Activated T-cell treated with anti-CD3 and anti-CD28 coated beads for 24 hours (primary cell): ENCODE measurements at places on chromosomes 1 and 21.

DNA sequence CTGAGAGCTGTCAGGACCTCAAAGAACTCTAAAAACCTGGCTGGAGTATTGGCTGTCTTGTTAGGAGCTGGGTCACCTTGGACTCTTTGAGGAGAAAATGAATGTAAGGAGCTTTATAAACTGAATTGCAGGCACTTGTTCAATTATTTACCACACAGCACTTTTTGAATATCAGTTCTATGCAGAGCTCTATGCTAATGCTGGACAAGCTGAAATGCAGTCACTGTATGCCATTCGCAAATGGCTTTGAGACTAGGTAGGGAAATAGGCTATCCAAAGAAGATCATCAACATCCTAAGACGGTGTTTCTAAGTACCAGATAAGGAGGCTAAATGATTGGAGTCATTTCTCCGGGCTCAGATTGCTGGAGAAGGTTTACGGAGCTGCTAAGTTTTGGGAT is 333.5 kb downstream of the SIPA1L2 start:
- DNase-seq, result no peak

- DNase-seq, result no peak
These were observed 52.1 kb upstream of the DIPK1A start for GRCh38 chr1:93013145-93014065.

- no peak for DNase-seq
These were observed 5.2 kb downstream of the IFI6 start for GRCh38 chr1:27666791-27667254.

- DNase-seq, result no peak
These were observed 55.5 kb upstream of the PSEN2 start for GRCh38 chr1:226814751-226815537.

GRCh38 chr1:213295860-213296259 is 244.8 kb downstream of the RPS6KC1 start:
- no peak for DNase-seq

GRCh38 chr1:117834416-117834815 is 95.0 kb downstream of the GDAP2 start:
- no peak for DNase-seq

DNA sequence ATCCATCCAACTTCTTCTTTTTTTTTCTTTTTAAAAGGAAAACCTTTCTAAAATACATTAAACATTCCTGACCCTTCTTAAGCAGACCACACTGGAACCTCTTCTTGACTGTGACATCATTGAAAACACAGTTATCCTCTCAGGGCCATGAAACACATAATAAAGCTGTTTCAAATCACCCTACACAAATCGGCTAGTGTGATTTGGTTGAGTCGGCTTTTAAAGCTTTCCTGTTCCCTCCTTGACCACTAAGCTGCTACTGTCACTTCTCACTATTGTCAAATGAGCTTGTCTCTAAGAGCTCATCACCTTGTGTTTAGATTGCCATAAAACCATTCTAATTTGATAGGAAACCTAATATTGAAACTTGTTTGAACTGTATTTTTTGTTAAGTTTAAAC is 5.9 kb downstream of the USP24 start:
- DNase-seq, result no peak

- DNase-seq, result no peak
These were observed 2.2 kb downstream of the ELOA start for GRCh38 chr1:23745515-23745914.

GRCh38 chr1:91608876-91609275 is 108.2 kb downstream of the CDC7 start:
- no peak for DNase-seq

- DNase-seq, result no peak
These were observed 5.2 kb downstream of the SLC2A1 start for GRCh38 chr1:42953182-42954180.

DNA sequence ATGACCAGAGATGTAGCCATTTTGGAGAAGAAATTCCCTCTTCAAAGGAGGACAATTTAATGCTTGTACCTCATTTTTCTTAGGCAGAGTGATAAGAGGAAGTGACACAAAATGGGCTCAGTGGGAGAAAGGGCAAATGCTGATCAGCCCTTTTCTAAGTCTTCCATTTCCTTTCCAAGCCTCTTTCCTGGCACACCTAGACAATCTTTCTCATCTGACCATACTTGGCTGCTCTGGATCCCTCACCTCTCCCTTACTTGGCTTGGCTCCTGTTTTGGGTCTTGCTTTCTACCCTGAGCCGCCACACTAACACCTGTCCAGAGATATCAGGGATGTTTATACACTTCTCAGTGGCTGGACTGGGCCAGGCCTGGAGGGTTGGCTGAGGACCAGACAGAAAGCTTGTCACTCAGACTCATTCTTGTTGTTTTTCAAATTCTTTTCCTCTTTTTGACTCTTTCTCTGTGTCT is 13.1 kb downstream of the TXNIP start:
- no peak for DNase-seq

GRCh38 chr1:217542837-217543236 is 88.1 kb downstream of the GPATCH2 start:
- DNase-seq, result no peak

- no peak for DNase-seq
These were observed 118.7 kb upstream of the KIF26B start for GRCh38 chr1:245036102-245036501.

DNA sequence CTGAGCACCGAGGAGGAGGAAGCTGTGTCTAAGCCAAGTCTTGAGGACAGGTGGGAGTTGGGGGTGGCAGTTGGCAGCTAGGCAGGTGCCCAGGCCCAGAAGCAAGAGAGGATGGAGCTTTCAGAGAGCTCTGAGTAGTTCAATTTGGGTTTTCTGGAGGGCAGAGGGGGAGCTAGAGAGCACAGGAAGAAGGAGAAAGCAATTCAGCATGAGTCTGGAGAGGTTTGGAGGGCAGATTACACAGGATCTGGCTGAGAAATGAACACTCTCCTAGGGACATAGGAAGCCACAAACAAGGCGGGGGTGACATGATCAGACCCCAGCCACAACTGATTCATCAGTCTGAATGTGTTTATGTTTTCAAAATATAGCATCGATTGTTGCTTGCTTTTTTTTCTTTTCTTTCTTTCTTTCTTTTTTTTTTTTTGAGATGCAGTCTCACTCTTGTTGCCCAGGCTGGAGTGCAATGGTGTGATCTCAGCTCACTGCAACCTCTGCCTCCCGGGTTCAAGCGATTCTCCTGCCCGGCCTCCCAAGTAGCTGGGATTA is 23.8 kb downstream of the PTPRF start:
- DNase-seq, result no peak

DNA sequence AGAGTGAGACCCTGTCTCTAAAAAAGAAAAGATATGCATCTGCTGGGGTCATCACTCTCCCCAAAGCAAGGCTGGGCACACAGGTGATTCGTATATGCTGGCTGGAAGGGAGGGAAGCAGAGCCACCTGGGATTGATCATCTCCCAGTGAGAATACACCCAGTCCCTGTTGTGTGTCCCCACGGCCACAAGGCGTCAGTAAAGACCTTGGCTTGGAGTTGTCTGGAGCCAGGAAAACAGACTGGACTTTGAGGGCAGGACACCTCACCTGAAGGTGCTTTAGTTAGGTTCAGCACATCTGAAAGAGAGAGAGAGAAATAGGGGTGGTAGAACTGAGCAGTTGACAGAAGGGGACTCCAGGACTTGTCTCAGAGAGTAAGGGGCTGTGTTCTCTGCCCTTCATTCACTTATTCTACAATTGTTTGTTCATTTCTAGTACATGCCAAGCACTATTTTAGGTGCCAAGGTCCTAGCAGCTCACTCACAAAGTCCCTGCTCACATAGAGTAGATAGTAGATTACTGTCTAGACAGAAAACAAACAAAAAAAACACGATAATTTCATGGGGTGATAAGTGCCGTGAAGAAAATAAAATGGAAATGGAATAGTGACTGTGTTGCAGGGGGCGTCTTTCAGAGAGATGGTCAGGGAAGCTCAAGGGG is 13.5 kb downstream of the CITED4 start:
- no peak for DNase-seq

DNA sequence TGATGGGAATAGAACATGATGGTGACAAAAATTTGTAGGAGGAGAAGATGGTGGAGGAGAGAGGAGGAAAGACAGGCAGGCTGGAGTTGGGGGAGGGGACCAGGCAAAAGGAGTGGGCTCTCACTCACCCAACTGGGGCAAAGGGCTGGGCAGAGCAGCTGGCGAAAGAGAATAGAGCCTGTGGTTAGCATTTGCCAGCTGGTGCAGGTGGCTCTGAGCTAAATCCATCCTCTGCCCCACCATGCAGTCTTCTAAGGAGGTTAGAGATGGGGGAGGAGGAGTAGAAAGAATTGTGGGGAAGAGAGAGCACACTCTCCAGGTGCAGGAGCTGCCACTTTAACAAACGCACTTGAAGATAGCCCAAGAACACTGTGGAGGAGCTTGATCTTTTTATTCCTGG is 27.6 kb upstream of the SLAMF1 start:
- DNase-seq, result no peak

DNA sequence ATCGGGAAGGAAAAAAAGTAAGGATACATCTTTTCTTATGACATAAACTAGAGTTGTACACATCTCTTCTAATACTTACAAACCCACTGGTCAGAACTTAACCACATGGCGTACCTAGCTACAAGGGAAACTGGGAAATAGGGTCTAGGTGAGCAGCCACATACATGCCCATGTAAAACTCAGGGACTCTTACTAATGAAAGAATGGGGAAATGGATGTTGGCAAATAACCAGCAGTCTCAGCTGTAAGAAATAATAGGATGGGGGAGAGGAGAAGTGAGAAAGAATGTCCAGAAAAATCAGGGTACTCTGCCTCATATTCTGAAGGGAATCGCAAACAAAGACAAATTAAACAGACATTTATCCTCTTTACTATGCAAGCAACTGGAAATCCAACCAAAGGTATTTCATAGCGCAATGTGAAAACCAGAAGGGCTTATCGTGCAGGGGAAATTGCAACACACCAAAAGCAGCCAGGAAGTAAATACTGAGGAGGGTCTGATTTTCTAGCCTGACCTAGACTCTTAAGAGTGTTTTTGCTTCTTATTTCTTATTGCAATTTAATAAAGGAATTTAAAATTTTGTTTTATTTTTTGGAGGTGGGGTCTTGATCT is 17.5 kb downstream of the GTF2B start:
- no peak for DNase-seq

GRCh38 chr1:162159515-162159914 is 90.0 kb downstream of the NOS1AP start:
- no peak for DNase-seq

GRCh38 chr1:164296172-164296571 is 262.8 kb upstream of the PBX1 start:
- DNase-seq, result no peak

DNA sequence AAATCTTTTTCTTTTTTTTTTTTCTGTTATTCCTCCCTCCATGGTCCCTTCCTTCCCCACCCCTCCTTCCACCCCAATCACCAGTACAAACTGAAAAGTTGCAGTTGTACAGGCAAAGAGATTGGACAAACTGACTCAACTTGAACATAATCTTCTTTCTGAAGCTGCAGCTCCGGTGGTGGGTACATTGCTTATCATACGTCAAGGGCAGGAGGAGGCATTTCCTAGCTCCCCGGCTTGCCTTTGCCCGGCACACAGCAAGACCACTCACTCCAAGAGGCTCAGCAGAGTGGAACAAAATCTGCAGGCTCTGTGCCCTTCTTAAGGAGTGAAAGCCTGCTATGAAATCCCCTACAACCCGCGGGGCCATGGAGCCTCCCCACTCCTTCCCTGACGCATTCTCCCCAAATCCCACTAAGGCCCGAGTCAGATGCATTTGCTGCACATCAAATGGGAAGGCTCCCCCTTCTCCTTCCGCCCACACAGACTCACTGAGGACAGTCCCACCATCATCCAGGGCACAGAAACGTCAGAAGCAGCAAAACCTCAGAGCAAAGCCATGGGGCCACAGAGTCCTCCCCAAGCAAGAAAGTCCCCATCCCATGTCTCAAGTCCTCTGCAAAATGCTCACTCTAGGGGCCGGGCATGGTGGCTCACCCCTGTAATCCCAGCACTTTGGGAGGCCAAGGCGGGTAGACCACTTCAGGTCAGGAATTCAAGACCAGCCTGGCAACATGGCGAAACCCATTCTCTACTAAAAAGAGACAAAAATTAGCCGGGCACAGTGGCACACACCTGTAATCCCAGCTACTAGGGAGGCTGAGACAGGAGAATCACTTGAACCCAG is 45.9 kb downstream of the SYF2 start:
- DNase-seq, result no peak

DNA sequence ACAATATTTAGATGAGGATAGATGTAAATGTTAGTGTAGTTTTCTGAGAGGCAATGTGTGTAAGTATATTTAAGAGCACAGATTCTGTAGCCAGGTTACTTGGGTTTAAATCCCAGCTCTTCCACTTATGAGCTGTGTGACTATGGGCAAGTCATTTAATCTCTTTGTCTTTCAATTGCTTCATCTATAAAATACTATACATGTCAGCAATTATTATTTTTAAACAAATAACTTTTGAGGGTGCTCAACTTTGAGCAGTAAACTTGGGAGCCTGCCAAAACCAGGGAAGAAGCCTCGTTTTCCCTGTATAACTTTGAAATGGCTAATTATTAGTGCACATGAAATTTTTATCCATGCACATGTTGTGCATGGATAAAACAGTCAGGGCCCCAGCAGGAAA is 222.8 kb downstream of the FOXD2 start:
- DNase-seq, result no peak

DNA sequence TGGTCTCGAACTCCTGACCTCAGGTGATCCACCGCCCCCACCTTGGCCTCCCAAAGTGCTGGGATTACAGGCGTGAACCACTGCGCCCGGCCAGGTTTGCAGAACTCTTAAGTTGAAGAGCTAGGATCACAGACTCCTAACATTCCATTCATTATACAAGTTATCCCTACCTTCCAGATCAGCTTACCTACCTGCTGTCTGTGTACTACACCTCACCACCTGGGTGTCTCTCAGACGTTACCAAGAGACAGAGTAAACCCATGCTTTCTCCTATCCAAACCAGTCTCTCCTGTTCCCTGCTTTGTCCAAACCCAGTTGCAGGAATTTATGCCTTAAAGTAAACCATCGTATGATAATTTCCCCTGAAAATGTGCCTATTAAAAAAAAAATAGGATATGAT is 123.0 kb upstream of the L1TD1 start:
- DNase-seq, result no peak

GRCh38 chr1:28755701-28756100 is 19.0 kb downstream of the YTHDF2 start:
- DNase-seq, result no peak

DNA sequence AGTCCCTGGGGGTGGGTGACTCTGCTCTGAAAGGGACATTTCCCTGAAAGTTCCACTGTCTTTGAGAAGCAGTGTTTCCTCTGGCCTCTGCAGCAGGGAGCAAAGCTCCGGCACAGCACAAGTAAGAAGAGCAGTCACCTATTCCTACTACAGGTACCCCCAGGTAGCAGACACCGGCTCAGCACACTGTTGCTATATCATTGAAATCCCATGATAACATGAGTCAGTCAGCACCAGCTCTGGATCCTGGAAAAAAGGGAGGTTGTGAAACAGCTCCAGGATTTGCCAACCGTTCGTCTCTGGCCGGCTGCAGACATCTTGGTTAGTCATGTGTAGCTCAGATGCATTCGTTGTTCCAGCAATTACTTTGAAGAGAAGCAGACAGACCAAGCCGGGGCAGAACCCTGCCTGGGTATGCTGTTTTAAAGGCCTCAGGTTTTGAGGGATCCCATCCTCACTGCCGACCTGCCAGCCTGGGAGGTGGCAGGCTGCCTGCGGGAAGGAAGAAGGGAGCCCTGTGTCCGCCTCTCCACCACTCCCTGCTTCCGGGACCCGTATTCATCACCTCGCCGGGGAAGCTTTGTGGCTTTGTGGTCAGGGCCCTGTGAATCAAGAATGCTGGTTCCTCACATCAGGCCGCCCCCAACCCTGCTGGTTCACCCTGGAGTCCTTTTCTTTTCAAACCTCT is 139.2 kb downstream of the CLIC6 start:
- DNase-seq, result peak; percentile 63
